ENCODE measurements at places on chromosomes 5 and 9. TPM values are rescaled to one million over a fixed set of nuclear protein-coding genes. Genes with fewer than 3 reads are reported as not detected.
A peak's percentile ranks its signal among the peaks of the same experiment; 100 is the strongest.

Gene GALNT12
- polyA plus RNA-seq = 2.6 TPM

Gene IL13
- not detected for polyA plus RNA-seq

Gene ACOT12
- polyA plus RNA-seq = not detected

Gene EIF4E1B
- polyA plus RNA-seq = 0.12 TPM

Gene ERAP2
- polyA plus RNA-seq = 8.4 TPM

Gene PAX5
- 0.21 TPM for polyA plus RNA-seq

Gene EFNA5
- polyA plus RNA-seq = 4.7 TPM

Gene GCNT1
- polyA plus RNA-seq = 3.5 TPM

Gene EGFL7
- polyA plus RNA-seq = 90.8 TPM

Gene NTMT1
- polyA plus RNA-seq = 40.1 TPM

Gene JAKMIP2
- 1.3 TPM for polyA plus RNA-seq

Gene IL5
- polyA plus RNA-seq = not detected

Gene WDR38
- 0.15 TPM for polyA plus RNA-seq

Gene OTP
- polyA plus RNA-seq = not detected

Gene PTPN3
- polyA plus RNA-seq = 2.0 TPM

Gene KIF4B
- not detected for polyA plus RNA-seq

DNA sequence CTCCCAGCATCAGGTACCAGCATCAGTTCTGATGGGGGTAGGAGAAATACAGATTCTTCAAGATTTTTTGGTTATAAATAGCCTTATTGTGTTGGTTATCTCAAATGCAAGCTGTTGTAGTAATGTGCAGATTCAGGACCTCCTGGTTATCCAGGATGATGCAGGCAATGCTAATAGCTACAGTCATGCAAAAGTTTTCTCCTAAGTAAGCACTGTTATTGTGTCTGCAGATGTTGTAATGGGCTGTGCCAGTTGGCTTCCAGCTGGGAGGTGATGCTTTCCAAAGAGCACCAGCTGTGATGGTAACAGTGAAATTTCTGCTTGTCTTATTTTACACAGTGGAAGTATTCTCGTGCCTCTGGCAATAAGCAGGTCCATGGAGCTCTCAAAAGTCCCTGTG lies 719.2 kb upstream of the CTNND2 start:
- DNase-seq = peak; percentile 13

DNA sequence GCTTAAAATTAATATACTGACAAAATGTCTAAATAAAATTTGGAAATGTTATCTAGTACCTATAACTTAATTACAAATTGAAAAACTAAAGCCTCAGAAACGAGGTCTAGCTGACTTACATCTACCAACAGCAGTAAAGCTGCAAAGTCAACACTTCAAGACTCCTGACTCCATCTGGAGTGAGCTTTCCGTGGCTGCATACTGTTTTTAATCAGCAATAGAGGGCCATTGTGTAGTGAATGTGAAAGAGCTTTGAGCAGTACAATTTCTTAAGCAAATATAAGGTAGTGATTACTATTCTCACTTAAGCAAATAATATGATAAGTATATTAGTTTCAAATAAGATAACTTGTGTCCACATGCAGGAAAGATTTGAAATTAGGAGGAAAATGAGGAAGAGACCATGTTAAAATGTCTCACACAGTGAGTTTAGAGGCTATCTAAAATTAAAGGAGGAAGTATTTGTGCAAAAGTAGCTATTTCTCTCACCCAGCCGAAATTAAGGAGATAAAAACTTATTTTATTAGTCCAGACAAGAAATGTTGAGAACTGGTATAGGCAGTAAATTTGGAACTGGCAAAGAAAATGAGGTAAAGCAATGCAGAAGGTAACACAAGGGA lies 6.4 kb downstream of the SPINK6 start:
- no peak for DNase-seq

- no peak for DNase-seq
These were observed 2112.1 kb downstream of the MAT2B start for GRCh38 chr5:165617491-165617890.

GRCh38 chr9:94916956-94917355 lies 190.5 kb downstream of the AOPEP start:
- DNase-seq = no peak

DNA sequence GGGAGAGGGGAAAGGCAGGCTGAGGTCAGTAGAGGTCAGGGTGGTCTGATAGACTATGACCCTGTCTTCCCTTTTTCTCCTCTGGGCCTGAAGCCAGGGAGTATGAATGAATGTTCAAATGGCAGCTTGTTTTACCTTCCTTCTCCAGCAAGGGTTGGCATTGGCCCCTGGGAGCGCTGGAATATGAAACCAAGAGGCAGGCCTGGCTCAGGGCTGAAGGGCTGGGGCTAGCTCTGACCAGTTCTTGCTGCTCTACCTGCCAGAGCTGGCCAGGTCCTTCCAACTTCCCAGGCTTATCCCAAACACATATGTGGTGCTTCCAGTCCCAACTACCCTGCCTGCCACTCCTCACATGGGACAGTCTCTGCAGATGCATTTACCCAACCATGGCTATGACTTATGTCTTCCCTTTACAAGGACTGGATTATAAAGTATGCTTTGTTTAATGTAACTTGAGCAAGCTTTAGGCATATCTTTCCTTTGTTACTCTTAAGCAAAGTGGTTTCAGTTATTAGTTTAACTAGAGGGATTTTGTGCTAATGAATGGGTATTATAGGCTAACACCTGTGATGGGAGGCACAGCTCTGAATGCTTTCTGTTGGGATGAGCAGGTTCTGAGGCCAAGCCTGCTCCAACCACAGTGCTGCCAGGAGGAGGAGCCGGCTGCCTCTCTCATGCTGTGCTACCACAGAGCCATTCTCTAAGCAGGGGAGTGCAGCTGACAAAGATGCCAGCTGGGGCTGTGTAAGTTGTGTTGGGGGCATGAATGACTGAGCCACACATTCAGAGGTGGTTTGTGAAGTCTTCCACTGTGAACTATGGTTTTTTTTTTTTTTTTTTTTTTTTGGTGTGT lies 6.1 kb downstream of the CCNI2 start:
- DNase-seq = no peak

DNA sequence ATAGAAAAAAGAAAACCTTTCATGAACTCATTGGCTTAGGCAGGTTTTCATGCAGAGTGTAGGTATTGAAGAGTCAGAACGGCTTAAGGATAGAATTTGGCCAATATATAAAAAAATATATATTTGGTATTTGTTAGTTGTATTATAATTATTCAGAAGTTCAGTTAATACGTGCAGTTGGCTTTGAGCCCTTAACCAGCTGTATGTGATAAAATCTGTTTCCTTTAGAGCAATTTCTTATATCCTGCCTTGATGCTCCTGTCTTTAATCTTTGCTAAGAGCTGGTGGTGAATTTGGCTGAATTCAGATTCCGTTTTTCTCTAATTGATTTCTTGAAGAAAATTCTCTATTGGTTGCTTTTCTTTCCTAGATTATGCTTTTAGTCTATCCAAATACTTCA lies 3.7 kb downstream of the ANXA1 start:
- DNase-seq = no peak

GRCh38 chr9:121944711-121945191 lies 148.4 kb downstream of the TTLL11 start:
- no peak for DNase-seq

DNA sequence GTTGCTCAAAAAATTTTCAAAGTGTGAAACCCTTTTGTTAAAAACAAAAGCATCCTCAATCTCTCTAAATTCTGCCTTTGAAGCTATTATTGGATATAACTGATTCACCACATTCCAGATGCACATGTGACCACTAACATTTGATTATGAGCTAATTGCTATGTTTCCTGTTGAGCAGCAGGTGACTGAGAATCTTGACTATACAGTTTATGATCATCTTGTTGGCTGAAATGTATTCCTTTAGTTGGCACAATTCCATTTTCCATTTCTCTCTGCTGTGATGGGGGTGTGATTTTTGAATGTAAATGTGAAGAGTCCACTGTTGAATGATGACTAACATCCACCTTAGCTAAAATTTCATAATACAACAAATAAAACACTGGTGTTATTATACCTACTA lies 10.7 kb downstream of the LYSMD3 start:
- no peak for DNase-seq

GRCh38 chr5:110865400-110866094 lies 126.7 kb downstream of the SLC25A46 start:
- no peak for DNase-seq

GRCh38 chr5:110727025-110727314 lies 499 bp upstream of the TMEM232 start:
- DNase-seq = no peak

- no peak for DNase-seq
These were observed 77.0 kb upstream of the ZFAND5 start for GRCh38 chr9:72441848-72442607.

DNA sequence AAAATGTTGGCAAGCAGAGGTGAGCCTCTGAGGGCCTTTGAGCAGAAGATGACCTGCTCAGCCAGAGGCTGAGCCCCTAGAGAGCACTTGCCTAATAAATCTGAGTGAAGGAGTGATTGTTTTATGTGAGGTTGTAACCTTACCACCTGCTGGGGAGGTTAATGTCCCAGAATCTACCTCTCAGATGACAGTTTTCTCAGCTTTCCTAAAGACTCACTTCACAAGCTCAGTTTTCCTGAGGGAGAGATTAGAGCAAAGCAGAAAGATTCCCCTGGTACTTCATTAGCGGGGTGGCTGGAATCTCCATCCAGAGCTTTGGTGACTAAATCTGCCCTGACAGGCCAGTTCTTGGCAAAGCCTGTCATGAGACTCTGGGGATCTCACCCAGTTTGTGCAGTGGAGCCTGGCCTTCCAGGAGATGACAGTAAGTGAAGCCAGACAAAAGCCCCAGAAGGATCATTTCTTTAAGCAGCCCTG lies 48.8 kb upstream of the GALNT10 start:
- DNase-seq = no peak

DNA sequence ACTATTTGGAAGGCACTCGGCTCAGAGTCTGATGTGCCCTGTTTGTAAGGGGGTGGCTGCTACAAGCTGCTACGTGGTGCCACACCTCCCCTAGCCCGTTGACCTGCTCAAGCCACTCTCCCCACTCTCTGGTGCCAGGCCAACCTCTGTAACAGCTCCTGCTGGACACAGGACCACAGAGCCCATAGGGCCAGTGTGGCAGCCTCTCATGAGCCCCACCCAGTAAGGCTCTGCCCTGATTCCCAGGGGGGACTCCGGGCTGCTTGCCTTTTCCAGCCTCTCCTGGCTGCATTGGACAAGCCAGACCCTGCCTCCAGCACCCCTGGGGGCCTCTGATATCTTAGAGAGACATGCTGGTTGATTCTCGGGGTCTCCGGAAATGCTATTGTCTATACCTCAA lies 53.3 kb upstream of the ANGPTL2 start:
- no peak for DNase-seq

DNA sequence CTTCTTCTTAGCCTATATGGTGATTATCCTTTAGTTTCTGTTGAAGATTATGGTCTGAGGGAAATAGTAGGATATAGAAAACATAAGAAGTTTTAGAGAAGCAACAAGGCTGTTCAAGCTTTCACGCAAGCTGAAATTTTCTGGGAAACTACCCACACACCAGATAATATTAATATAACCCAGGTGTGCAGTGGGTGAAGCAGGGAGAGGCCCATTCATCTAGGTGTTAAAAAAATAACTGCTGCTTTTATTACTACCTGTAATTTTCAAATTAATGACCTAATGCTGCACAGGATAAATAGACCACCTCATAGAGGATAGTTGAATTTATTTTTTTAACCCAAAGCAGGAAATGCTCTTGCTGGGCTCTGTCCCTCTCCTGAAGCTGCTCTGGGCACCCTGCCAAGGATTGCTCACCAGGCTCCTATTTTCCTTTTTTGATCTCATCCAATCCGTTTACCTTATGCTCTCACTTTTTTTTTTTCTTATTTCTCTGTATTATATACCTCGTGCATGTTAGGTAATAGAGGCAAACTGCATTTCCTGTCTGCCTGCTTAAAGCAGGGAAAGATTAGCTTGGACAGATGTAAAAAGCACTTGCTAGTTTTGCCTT lies 124.3 kb upstream of the SLC12A2 start:
- peak; percentile 49 for DNase-seq

- no peak for DNase-seq
These were observed 124.3 kb downstream of the FGF1 start for GRCh38 chr5:142561486-142562097.

DNA sequence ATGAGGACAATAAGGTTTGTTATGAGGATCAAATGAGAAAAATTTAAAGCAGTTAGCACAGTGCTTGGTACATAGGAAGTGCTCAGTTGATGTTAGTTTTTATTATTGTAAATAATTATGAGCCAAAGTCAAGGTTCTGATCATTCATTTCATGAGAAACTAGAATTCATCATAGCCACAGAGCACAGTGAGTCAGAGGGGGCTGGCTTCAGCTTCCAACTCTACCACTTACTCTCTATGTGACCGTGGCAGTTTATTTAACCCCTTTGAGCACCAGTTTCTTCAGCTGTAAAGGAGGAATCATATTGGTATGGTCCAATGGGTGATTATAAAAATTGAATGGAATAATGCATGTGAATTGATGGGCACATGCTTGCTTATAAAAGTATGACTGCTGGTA lies 39.4 kb downstream of the KLHL3 start:
- no peak for DNase-seq

GRCh38 chr5:154644745-154645411 lies 110.3 kb upstream of the LARP1 start:
- no peak for DNase-seq

- no peak for DNase-seq
These were observed 173.5 kb downstream of the C5orf15 start for GRCh38 chr5:133794771-133795415.

GRCh38 chr9:114513055-114513958 lies 8.0 kb upstream of the WHRN start:
- DNase-seq = no peak

GRCh38 chr5:105034401-105034763 lies 1471.8 kb upstream of the NUDT12 start:
- no peak for DNase-seq

- DNase-seq = no peak
These were observed 491.4 kb downstream of the LRRC70 start for GRCh38 chr5:63070001-63070400.

- peak; percentile 4 for DNase-seq
These were observed 547.5 kb downstream of the ELAVL2 start for GRCh38 chr9:23278561-23278960.

GRCh38 chr9:100074989-100075388 lies 23.8 kb downstream of the ERP44 start:
- no peak for DNase-seq

- DNase-seq = no peak
These were observed 26.8 kb upstream of the MVB12B start for GRCh38 chr9:126299706-126300276.

GRCh38 chr5:156595132-156595787 lies 254.8 kb upstream of the PPP1R2B start:
- no peak for DNase-seq

DNA sequence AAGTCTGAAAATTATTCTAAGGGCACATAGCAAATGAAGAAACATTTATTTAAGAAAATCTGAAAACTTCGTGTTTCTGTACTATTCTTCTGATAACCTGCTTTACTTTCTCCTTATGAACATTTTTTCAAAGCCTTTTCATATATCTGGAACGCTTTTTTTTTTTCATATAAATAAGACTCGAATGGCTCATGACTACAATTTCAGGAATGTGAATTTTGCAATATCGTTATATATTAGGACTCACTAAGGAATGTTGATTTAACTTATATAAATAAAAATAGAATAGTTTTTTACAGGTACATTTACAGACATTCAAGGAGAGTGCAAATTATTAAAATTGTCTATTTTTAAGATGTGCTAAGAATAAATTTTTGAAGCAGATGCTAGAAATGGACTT lies 42.9 kb downstream of the GPBP1 start:
- no peak for DNase-seq

All from hindlimb muscle (tissue), 1 donor.